Cardiac muscle cell (in vitro differentiated cells and primary cell): ENCODE measurements at places on chromosomes 1 and 21.

- H3K27me3 ChIP-seq = no peaks in the 10 kb centered on the region
- no peaks in the 10 kb centered on the region for H3K4me1 ChIP-seq
- H3K27ac ChIP-seq = no peak overlapping the region
Measured at GRCh38 chr1:29636936-29637335, 400.6 kb downstream of the PTPRU start.

- H3K27me3 ChIP-seq = no peaks in the 10 kb centered on the region
- no peak for DNase-seq
- no peak within 1 kb of the TSS for H3K27ac ChIP-seq
- peaks cover 10% of the 10 kb centered on the region for H3K4me1 ChIP-seq
Measured at GRCh38 chr1:200894712-200895442, at the start of gene INAVA. Gene INAVA, plus strand, starts transcription at chr1:200894900. Its CDS starts 3,501 bp downstream, at chr1:200898401.

DNA sequence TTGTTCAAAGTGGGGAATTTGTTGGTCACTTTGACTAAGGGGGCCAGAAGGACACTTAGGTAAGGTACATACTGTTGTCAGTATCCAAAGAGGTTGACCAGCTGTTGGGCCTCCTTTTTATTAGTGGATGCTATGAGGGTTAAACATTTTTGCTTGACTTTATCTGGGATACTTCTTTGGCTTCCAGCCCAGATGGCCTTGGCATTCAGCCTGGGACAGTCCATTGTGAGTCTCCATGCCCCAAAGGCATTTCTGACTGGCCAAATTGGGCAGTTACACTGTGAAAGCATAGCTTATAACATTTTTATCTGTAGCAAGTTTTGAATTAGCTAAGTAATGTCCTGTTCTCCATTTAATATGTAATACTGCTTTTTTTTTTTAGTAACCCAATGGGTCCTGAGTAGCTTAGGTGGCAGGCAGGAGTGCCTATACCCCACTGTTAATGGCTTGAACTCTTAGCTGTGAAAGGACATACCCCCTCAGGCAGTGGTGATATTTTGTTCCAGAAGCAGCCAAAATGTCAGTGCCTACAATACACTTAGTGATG is 35.4 kb upstream of the CD1D start:
- no peak for DNase-seq
- H3K27ac ChIP-seq = no peak overlapping the region
- H3K27me3 ChIP-seq = no peaks in the 10 kb centered on the region
- H3K4me3 ChIP-seq = no peak overlapping the region
- H3K36me3 ChIP-seq = no peaks in the 10 kb centered on the region
- H3K4me1 ChIP-seq = peaks cover 3% of the 10 kb centered on the region

GRCh38 chr1:242132121-242132817 is 133.4 kb upstream of the MAP1LC3C start:
- no peaks in the 10 kb centered on the region for H3K27me3 ChIP-seq
- H3K27ac ChIP-seq = no peak overlapping the region
- DNase-seq = no peak

DNA sequence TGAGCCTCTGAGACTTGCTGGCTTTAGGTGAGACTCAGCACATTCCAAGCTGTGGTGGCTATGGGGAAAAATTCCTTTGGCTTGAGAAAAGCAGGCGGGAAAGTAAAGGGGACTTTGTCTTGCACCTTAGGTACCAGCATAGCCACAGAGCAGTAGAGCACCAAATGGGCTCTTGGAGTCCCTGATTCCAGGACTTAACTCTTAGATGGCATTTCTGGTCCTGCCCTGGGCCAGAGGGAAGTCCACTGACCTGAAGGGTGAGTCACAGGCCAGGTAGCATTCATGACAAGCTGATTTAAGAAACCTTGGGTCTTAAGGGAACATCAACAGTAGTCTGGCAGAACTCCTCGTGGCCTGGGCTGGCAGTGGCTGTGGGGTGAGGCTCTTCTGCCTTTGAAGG is 344.7 kb downstream of the DUSP10 start:
- no peak for DNase-seq
- H3K27me3 ChIP-seq = no peaks in the 10 kb centered on the region
- no peaks in the 10 kb centered on the region for H3K4me1 ChIP-seq
- H3K4me3 ChIP-seq = no peak overlapping the region

DNA sequence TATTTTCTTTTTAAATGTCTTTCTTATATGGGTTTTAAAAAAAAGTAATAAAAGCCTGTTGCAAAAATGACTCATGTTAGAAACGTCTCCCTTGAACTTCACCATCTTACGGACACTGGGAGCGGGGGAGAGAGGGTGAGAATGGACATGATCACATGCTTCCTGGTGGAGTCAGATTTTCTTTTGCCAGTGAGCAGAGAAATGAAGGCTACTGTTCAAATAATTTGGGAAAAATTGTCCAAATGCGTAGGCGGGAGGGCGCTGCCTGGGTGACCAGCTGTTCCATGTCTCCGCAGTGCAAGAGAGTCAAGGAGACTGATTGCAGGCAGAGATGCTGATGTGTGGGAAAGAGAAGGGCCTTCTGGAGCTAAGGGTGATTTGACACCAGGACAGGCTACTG is 23.1 kb downstream of the EIF2D start:
- DNase-seq = peak; percentile 96
- peaks cover 55% of the 10 kb centered on the region for H3K36me3 ChIP-seq
- H3K4me1 ChIP-seq = no peaks in the 10 kb centered on the region
- H3K27me3 ChIP-seq = no peaks in the 10 kb centered on the region
- peak overlapping the region; percentile 60 for H3K27ac ChIP-seq
- no peak overlapping the region for H3K4me3 ChIP-seq

- no peak for DNase-seq
- H3K4me3 ChIP-seq = no peak overlapping the region
- no peak overlapping the region for H3K27ac ChIP-seq
- H3K4me1 ChIP-seq = no peaks in the 10 kb centered on the region
Measured at GRCh38 chr1:32486463-32487113, 21.7 kb downstream of the ZBTB8B start.
